CD4-positive, alpha-beta T cell treated with Interleukin-15 for 1 hour (primary cell): ENCODE measurements at places on chromosomes 5 and 9.
A peak's percentile ranks its signal among the peaks of the same experiment; 100 is the strongest.

DNA sequence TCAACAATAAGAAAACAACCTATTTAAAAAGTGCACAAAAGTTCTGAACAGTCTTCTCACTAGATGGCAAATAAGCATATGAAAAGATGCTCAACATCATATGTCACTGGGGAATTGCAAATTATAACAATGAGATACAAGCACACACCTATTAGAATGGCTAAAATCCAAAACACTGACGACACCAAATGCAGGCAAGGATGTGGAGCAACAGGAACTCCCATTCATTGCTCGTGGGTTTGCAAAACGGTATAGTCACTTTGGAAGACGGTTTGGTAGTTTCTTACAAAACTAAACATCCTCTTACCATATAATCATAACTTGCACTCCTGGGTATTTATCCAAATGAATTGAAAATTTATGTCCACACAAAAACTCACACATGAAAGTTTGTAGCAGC is 100.9 kb upstream of the TBC1D2 start:
- no peak for DNase-seq

GRCh38 chr5:33969572-33970452 is 14.7 kb downstream of the SLC45A2 start:
- no peak for DNase-seq

GRCh38 chr9:120348951-120349429 is 231.0 kb downstream of the CDK5RAP2 start:
- no peak for DNase-seq

- no peak for DNase-seq
Measured at GRCh38 chr9:129761901-129762369, 9.1 kb upstream of the PTGES start.

DNA sequence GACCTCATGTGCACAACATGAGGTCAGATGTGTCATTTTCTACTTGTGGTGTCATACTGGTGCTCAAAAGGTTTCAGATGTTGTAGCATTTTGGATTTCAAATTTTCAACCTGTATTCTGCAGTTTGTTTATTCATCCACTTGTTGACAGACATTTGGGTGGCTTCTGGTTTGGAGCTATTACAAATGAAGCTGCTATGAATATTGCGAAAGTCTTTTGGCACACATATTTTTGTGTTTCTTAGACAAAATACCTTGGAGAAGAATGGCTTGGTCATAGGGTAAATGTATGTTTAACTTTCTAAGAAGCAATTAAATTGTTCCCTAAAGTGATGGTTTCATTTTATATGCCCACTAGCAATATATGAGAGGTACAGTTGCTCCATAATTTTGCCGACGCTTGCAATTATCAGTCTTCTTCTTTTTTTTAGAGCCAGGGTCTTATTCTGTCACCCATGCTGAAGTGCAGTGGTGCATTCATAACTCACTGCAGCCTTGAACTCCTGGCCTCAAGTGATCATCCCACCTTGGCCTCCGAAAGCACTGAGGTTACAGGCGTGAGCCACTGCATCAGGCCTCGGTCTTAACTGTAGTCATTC is 70.7 kb upstream of the TRPC7 start:
- no peak for DNase-seq

GRCh38 chr5:130715541-130715940 is 449.5 kb downstream of the HINT1 start:
- no peak for DNase-seq

DNA sequence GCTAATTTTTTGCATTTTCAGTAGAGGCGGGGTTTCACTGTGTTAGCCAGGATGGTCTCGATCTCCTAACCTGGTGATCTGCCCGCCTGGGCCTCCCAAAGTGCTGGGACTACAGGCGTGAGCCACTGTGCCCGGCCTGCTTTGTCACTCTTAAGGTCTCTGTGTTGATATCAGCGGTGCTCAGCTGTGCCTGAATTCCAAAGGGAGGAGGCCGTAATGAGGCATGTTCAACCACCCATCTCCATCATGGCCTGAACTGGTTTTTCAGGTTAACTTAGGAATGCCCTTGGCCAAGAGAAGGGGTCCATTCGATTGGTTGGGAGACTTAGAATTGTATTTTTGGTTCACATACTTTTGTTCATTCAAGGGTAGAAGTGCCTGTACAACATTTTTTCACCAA is 22.0 kb downstream of the HSD17B3 start:
- no peak for DNase-seq

DNA sequence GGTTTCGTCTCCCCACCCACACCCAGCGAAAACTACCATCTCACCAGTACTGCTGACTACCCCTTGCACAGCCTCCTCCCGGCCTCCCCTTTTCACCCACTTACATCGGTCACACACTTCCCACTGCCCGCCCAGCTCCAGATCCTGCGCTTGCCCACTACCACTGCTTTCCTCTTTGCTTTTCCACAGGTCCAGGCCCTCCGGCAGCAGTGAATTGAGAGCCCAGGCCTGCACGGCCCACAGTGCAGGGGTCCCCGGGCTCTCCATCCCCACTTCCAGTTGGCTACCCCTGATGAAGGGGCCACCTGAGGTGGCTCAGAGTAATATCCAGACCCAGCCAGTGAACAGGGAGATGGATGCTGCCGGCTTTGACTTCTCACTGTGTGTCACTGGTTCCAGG is 120.2 kb upstream of the FSTL4 start:
- DNase-seq: no peak

DNA sequence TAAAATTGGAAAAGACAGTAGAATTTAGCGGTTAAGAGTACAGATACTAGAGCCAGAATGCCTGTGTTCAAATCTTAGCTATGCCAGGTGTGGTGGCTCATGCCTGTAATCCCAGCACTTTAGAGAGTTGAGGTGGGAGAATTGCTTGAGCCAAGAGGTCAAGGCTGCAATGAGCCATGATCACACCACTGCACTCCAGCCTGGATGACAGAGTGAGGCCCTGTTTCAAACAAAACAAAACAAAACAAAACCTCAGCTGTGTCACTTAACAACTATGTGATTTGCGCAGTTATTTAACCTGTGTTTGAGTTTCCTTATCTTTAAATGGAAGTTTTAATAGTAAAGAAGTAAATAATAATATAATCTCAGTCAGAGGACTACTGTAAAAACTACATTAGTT is 68.3 kb downstream of the TBCA start:
- DNase-seq: no peak

DNA sequence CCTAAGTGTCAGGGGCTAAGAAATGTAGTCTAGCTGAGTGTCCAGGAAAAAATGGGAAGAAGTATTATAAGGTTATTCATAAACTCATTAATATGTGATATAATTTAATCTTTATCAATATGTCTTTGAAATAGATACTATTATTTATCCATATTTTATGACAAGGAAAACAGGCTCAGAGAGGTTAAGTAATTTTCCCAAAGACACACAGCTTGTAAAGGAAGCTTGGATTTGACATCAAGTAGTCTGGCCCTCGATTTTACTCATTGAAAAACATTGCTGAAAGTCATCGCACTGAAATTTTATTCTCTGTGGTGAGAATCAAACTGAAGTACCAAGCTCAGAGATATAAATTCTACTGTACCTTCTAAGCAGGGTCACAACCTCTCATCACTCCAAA is 276.9 kb downstream of the MSX2 start:
- no peak for DNase-seq

- no peak for DNase-seq
Measured at GRCh38 chr5:35478856-35479682, 138.6 kb upstream of the SPEF2 start.

- no peak for DNase-seq
Measured at GRCh38 chr9:8856396-8857067, 1057.0 kb upstream of the DMAC1 start.

DNA sequence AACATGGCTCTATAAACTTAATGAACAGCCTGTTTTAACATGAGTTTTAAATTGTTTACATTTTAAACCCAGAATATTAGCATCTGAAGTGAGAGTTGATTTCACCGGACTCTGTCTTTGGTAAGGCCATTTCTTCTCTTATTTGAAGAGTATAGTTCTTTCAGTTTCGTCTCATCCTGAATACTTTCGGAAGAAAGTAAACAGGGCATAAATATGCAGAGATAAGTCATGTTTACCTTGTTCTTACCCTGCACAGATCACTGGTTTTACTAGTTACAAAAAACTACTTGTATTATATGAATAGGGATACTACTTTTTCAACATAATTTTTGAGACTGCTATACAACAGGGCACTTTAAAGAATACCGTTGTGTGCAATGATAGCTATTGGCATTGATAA is 656.3 kb upstream of the ZNF608 start:
- DNase-seq: no peak

DNA sequence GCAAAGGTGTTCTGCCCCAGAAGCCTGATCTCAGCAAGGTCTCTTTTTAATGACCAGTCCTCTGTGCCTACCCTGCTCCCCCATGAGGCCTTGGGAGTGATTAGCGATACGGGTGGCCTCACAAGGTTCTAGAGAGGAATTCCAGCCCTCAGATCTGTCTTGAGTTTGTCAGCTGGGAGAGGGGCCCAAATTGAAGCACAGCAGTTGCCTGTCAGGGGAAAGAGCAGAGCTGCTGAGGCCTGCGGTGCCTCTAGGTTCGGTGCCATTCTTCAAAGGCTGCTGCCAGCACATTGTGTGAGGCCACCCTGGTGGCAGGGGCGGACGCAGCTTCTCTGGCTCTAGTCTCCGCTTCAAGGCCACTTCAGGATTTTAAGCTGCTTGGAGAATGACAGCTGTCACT is 85.7 kb upstream of the GRIA1 start:
- DNase-seq: no peak

DNA sequence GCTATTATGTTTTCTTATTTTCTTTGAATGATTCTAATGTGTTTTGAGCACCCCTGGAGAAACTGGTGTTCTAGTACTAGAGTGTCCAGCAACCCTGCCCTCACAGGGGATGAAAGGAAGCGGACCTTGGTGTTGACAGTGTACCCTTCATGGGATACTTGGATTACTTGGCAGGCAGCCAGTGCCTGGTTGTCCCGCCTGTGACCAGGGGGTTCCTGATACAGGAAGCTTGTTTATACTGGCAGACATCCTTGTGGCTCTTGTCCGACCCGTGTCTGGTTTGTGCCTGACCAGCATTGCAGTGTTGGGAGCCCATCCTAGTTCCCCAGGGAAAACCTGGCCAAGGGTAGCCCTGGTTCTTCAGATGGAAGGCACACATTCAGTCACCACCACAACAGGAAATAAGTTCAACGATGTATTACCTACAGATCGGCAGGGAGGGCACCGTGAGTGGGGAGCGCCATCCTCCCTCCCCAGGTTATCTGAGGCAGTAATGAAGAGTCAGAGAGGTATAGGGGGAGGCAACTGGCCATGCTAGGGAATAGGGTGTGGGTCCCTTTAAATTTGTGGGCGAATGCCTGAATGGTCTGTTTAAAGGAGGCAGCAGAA is 47.3 kb downstream of the CACNA1B start:
- no peak for DNase-seq

- DNase-seq: no peak
Measured at GRCh38 chr9:11128156-11128555, 515.4 kb upstream of the PTPRD start.

- peak; percentile 57 for DNase-seq
Measured at GRCh38 chr9:136544548-136544963, 1.3 kb downstream of the NOTCH1 start.
